ENCODE measurements at places on chromosomes 16 and 17.

- no peak for DNase-seq
Measured at GRCh38 chr17:77770331-77771105, 188.0 kb upstream of the TNRC6C start.

DNA sequence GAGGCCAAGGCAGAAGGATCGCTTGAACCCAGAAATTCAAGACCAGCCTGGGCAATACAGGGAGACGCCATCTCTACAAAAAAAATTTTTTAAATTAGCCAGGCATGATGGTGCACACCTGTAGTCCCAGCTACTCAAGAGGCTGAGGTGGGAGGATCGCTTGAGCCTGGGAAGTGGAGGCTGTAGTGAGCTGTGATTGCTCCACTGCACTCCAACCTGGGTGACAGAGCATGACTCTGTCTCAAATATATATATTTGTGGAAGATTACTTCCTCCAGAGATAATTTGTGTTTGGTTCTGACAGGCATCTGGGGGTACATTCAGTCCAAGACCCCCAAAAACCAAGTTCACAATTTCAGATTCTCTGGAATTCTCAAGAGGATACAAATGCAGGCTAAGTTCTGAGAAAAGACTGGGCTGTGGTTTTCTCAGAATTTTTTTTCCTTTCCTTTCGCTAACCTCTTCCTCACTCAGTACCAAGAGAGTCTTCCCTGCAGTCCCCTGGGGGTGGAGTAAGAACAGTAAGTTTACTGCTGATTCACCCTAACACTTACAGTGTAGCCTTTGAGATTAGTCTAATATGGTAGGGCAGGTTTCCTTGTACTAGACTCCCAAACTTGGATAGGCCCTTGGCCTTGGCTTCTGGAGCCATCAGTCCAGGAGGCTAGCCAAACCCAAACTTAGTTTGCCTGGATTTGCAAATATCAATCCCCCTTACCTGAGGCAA lies 15.1 kb downstream of the GSDMB start:
- DNase-seq = no peak

- no peak for DNase-seq
Measured at GRCh38 chr16:63312346-63312745, 1276.1 kb upstream of the CDH8 start.

DNA sequence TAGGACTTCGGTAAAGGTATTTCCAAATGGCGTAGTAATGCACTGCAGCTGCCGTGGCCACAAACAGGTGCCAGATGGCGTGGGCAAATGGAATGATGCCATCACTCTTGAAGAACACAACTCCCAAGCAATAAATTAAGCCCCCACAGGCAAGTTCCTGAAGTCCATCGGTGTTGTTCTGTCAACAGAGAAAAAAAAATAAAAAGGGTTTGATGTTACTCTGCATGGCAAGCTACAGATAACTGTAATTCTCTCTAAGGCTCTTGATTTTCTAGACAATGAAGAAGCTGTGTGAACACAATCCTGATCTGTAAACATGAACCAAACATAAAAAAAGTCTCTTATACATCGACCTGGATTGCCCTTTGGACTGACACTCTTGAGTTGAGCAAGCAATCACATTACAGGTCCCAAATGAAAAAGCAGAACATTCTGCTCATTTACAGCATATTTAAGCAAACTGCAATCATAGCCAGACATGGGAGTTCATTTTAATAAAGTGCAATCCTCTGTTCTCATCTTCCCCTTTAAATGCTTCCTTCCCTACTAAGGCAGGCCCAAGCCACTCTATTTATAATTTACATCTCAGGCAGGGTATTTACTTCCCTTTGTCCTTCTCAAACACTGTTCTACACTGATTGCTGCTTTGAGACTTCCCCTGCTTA lies 27.1 kb downstream of the MMD start:
- DNase-seq = no peak

GRCh38 chr17:77645072-77646045 lies 313.1 kb upstream of the TNRC6C start:
- DNase-seq = no peak

GRCh38 chr17:36937001-36937958 lies at the start of gene LHX1:
LHX1 (plus strand) TSS chr17:36937475; CDS start chr17:36938198, 723 bp downstream.
- DNase-seq = no peak
